ENCODE measurements at places on chromosomes 2 and 18.

- no peak for DNase-seq
Observed at GRCh38 chr18:74264303-74265020, 27.3 kb downstream of the CYB5A start.

GRCh38 chr2:28231110-28231631, 161.5 kb upstream of the FOSL2 start:
- DNase-seq, result no peak

- DNase-seq, result no peak
Observed at GRCh38 chr2:46876741-46877384, 38.7 kb downstream of the MCFD2 start.

DNA sequence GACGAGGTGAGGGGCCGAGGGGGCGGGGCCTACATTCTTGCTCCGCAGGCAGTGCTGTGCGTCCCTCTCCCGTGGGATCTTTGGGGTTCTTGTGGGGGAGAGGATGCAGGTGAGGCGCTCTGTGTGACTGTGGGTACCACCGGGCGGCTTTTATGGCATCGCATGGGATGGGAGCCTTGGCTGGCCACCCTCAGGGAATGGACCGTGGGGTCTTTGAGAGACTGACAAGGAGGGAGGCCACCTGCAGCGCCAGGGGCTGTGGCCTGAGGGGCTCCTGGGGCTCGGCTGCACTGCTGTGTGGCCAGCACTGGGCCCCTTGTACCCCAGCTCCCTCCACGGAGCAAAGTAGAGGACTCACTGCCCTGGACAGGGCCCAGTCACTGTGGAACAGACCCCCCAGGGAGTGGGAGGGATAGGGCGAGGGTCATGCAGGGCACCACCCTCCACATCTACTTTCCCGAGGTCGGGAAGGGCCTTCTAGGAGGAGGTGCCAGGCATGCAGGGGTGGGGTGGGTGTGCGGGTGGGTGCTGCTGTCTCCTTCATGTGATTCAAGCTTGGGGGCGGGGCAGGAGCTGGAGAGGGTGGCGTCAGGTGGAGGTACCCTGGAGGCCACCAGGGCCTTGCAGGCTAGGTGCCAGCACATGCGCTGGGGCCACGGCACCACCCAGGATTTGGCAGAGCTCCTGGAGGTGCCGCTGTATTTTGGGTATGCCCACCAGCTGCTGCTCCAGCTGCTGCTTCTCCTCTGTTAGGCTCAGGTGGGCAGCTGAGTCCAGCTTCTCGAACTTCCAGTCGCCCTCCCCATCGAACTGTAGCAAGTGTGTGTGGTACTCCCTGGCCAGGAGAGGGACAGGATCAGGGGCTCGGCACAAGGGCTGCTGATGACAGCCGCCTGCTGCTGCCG, 1072.4 kb downstream of the RPIA start:
- no peak for DNase-seq

GRCh38 chr2:164084066-164084465, 348.3 kb upstream of the FIGN start:
- no peak for DNase-seq

DNA sequence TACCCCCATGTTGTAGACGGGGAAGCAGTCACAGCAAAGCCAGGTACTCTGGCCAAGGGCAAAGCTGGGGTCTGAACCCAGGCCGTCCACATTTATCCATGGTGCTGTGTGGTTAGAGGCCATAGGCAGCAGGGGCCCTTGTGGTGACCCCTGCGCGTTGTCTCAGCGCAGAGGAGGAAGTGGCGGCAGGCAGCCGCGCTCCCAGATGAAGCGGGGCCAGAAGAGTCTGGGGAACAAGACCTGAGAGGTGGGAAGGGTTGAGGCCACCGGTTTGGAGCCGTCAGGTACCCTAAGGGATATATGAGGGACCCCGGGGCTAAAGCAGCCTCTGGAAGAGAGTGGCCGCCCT, 770 bp downstream of the ZNF396 start:
- DNase-seq, result no peak

GRCh38 chr2:240624950-240625621, at the start of gene GPR35:
Gene GPR35, plus strand, starts transcription at chr2:240625480. Its CDS starts 4,473 bp downstream, at chr2:240629953.
- DNase-seq, result peak; percentile 39

GRCh38 chr2:212194396-212194795, 344.2 kb downstream of the ERBB4 start:
- DNase-seq, result no peak

GRCh38 chr2:146853741-146854444, 990.9 kb upstream of the ACVR2A start:
- DNase-seq, result no peak

DNA sequence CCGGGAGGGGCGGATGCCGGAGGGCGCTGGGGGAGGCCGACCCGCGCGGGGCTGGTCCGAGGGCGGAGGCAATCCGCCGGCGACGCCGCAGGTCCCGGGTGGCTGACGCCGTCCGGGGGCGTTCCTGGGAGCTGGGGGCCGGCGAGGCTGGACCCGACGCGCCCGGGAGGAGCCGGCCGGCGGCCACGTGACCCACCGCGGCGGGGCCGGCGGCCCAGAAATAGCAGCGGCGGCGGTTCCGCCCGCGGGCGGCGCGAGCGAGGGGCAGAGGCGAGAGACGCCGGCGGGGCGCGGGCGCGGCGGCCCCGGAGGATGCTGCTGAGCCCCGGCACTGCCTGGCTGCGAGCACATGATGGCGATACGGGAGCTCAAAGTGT, at the start of gene RAB31:
Gene RAB31, plus strand, starts transcription at position 245 of the 377 bp plus-strand sequence. Its CDS starts 105 bp downstream, at position 350.
- no peak for DNase-seq

- DNase-seq, result no peak
Observed at GRCh38 chr2:126244937-126245336, 411.0 kb upstream of the GYPC start.

- DNase-seq, result no peak
Observed at GRCh38 chr2:237412988-237413776, 782 bp downstream of the COL6A3 start.

GRCh38 chr2:24912523-24912922, 7.5 kb downstream of the ADCY3 start:
- DNase-seq, result no peak

GRCh38 chr2:200496696-200497095, 13.2 kb downstream of the KCTD18 start:
- DNase-seq, result no peak
